ENCODE measurements at places on chromosomes 4 and X.
A peak's percentile ranks its signal among the peaks of the same experiment; 100 is the strongest.

DNA sequence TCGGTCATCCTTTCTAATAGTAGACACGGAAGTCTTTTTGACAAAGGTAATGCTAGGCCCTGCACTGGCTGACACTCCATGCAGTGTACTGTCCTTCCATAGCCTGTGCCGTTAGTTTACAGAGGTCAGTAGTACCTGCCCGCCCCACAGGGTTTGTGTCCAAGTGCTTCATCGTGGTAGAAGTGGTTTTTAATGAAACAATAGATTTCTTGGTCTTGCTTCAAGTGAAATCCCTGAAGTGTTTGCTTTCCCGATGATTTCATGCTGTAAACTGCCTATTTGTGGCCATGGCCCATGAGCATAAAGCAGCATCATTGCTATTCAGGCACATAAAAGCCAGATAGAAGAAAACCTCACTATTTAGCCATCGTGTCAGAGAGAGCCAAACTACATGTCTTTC is 139.3 kb downstream of the GPR143 start:
- no peak for DNase-seq

DNA sequence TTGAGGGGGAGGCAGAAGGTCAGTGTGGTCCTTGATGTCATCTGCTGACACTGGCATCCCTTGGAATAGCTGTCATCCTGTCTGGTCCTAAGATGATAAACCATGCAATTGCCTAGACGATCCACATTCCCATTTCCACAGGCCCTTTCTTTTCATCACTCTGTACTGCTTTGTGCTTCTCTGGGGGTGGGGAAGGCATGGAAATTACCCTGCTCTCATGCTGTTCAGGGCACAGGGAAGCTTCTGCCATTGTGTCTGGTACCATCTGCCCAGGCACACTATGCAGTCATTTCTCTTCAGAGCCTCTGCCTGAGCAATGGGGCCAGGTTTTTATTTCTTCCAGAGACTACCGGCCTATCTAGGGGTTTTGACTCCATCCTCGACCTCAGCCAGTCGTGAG is 49.7 kb upstream of the ELOVL6 start:
- no peak for DNase-seq

DNA sequence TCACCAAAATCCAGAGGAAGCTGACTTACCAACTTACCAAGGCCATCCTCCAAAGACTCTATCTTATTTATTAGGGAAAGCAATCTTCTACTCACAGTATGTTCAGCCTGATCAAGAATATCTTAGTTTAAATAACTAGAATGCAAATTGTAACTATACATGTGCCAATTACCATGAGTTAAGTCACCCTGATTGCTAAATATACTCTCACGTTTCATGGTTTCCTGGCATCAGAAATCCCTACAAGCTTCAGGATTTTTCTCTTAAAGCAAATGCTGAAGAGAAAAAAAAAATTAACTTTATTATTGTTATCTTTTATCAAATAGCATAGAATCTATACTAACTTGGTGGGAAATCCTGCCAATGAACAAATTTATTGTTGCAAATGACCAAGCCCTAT is 63.0 kb upstream of the MXD4 start:
- no peak for DNase-seq

- DNase-seq: peak; percentile 40
Observed at GRCh38 chr4:184237612-184238011, 19.9 kb upstream of the ENPP6 start.

- no peak for DNase-seq
Observed at GRCh38 chrX:155766321-155766720, 114.8 kb upstream of the VAMP7 start.

DNA sequence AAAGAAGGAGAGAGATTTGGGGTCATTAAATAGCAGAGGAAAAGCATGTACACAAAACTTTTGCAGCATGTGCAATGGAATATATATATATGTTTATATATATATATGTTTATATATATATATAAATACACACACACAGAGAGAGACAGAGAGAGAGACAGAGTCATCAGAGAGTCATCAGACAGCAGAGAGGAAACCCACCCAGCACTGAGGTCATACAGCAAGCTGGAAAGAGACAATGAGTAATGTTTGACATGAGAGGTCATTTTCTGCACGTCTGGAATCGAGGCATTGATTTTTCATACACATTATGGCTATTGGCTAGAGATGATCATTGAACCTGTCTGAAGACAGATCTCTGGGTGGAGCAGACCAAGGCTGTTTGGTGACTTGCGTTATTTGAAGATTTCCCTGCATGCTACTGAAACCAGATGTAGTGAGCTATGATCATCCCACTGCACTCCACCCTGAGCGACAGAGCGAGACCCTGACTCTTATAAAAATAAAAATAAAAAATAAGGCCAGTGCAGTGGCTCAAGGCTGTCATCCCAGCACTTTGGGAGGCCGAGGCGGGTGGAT is 48.8 kb upstream of the SHOX start:
- peak; percentile 16 for DNase-seq

DNA sequence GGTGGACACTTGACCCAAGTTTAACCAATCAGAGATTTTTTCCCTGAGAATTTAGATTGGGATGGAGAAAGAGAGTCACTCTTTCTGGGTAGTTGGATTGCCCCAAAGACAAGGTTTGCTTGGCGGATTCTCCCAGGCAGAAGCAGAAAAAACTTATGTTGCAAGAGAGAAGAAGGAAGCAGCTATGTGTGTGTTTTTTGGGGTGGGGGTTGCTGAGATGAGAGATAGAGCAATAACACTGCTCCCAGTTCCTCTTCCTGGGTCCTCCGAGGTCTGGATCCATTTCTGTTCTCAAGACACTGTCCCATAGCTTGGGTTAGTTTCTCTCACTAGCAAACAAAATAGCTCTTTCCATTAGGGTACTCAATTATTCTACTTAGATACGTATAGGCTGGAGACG is 222.1 kb downstream of the STIM2 start:
- no peak for DNase-seq

- peak; percentile 37 for DNase-seq
Observed at GRCh38 chrX:11429538-11430085, 136.4 kb downstream of the AMELX start.

DNA sequence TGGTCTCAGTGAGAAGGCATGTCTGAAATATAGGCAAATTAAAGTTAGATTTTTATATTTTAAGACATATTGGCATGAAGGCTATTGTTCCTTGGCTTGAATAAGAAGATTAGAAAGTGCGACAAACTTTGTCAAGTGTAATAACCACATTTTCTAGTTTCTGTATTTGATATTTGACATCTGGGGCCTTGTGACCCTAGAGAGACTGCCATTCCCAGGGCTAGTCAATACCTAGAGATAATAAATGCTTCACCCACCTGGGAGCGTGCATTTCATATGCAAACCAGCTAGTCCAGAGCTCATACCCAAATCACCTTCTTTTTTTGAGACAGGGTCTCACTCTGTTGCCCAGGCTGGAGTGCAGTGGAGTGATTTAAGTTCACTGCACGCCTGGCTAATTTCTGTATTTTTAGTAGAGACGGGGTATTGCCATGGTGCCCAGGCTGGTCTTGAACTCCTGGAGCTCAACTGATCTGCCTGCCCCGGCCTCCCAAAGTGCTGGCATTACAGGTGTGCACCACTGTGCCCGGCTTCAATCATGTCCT is 62.6 kb downstream of the COQ2 start:
- DNase-seq: no peak

GRCh38 chr4:76624241-76624681 is 189.2 kb downstream of the SHROOM3 start:
- DNase-seq: peak; percentile 92

- DNase-seq: peak; percentile 37
Observed at GRCh38 chr4:115851918-115852766, 738.7 kb upstream of the NDST4 start.

DNA sequence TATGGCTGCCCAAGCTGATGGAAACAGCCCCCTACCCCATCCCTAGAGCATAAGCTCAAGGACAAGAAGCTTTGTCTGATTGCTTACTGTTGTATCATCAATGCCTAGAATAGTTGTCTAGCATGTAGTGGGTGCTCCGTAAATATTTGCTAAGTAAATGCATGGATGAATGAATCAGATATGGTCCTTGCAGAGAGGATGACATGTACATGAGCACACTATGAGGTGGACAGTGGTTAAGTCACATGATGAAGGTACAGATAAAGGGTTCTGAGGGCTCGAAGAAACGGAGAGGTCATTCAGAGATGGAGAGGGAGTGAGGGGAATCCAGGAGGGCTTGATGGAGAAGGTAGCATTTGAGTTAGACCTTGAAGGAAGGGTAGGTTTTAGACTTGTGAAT is 214.2 kb downstream of the RBMX2 start:
- DNase-seq: no peak

DNA sequence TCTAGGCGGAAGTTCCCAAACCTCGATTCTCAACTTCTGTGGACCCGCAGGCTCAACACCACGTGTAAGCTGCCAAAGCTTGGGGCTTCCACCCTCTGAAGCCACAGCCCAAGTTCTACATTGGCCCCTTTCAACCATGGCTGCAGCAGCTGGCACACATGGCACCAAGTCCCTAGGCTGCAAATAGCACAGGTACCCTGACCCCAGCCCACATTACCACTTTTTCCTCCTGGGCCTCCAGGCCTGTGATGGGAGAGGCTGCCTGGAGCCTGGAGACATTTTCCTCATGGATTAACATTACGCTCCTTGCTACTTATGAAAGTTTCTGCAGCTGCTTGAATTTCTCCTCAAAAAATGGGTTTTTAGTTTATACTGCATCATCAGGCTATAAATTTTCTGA is 479.5 kb downstream of the PCDH7 start:
- DNase-seq: no peak

DNA sequence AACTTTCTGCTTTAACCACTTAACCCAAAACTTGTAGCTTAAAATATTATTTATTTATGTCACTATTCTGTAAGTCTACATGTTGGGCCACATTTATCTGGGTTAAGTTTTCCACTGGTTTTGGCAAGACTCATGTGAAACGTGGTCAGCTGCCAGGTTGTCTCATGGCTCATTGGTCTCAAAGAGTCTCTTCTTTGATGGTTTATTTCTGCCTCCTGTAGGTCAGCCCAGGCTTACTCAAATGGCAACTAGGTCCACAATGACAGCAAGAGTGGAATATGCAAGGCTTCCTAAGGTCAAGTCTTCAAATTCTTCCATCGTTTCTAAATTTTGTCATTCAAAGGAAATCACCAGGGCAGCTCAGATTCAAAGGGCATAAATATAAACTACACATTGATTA is 828.7 kb downstream of the PCDH7 start:
- DNase-seq: no peak

GRCh38 chr4:173417833-173418232 is 18.9 kb upstream of the SCRG1 start:
- peak; percentile 30 for DNase-seq

- no peak for DNase-seq
Observed at GRCh38 chrX:108306086-108306485, 132.1 kb downstream of the COL4A6 start.

DNA sequence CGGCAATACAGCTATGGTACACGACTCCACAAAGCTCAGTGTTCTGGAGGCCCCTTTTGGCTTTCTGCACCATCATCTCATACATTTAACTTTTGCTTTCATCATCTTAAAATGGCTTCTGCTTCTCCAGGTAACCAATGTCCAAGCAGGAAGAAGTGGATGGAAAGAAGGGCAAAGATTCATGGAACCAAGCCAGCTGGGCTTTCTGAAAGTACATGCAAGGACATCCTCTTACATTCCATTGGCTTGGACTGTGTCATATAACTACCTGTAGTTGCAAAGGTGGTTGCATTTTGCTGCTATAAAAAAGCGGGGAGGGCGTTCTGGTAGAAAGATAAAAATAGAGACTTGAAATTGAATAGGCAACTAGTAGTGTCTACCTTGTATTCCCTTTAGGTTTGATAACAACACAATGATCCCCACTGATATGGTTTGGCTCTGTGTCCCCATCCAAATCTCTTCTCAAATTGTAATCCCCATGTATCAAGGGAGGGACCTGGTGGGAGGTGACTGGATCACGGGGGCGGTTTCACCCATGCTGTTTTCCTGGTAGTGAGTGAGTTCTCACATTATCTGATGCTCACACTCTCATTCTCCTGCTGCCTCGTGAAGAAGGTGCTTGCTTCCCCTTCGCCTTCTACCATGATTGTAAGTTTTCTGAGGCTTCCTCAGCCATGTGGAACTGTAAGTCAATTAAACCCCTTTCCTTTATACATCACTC is 6.7 kb upstream of the FHIP1A start:
- no peak for DNase-seq

GRCh38 chrX:68945603-68946228 is 116.9 kb downstream of the EFNB1 start:
- peak; percentile 51 for DNase-seq

DNA sequence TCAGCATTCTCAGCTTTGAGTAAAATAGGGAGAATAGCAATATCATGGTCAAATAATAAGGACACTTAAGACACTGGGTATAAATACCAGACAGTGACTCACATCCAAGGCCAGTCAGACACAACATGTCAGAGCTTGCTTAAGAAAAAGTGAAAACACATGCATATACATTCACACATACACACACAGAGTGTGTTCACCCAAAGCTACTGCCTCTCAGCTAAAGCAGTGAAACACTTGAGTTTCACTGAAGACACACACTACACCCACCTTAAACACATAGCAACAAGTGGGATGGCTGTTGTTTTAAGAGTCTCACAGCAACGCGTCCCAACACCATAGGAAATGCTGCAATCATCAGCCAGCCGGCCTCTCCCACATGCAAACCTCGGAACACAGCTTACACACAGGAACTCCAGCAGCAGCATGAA is 14.4 kb downstream of the SHROOM4 start:
- peak; percentile 92 for DNase-seq

DNA sequence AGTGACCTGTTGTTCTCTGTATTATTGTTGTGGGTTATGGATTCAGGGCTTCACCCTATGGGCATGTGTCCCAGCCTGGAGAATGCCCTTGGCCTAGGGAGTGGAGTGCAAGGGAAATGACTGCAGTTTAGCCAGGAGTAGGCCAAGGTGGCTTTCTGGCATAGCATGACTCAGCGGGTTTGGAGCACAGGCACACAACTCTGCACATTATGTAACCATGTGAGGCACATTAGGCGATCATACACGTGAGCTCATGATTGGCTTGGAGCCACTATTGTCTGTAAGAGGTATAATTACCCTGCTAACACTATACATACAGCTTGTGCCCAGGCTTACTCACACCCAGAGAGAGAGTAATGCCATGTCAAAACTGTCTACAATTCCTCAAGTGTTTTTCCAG is 35.1 kb upstream of the TACR3 start:
- peak; percentile 94 for DNase-seq

- DNase-seq: no peak
Observed at GRCh38 chr4:24799544-24800324, 4.4 kb downstream of the SOD3 start.

DNA sequence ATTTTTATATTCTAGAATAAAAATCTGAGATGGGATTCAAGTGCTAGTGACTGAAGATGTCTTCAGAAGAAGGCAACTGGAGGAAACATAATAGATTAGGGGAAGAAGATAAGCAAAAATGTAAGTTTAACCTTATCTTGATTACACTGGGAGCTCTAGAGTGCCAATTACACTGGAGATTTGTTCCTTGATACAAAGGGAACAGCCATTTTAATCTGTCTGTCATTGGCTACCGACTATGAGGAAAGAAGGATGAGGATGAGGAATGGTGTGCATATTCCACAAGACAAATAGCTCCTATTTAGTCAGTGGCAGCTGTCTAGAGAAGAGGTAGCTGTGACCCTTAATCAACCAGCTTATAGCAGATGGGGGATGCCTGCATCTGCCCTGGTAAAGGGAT is 1034.5 kb upstream of the IGFBP7 start:
- DNase-seq: no peak

Data from bronchial epithelial cell (primary cell).